AG04450 (cell line): ENCODE measurements at places on chromosomes 2 and 18.

DNA sequence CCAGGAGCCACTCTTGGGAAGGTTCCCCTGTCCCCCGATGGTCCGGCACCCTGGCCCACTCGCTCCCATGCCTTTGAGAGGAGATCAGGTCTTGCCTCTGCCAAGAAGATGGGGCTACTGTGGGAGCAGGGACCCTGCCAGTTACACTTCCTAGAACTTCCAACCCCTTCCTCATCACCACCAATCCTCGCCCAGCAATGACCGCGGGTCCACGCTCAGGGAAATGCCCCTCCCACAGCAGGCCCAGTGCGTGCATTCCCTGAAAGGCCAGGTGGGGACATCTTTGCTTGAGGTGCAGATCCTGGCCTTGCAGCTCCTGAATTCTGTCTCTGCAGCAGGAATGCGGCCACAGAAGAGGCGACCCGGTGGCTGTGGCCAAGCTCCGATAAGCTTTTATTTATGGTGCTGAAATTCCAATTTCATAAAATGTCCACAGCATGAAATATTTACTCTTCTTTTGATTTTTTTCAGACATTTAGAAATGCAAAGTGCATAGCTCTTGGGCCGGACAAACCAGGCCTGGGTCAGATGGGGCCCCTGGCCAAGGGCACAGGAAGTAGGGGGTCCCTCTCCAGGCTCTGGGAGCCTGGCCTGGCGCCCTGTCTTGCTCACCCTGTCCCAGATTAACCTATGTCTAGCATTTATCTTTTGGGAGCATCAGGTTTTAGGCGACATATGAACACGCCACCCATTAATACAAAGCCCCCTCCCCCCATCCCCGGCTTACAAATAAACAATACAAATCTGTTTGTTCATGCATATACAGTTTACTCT lies 29.8 kb downstream of the PXDN start:
- no peak for DNase-seq

DNA sequence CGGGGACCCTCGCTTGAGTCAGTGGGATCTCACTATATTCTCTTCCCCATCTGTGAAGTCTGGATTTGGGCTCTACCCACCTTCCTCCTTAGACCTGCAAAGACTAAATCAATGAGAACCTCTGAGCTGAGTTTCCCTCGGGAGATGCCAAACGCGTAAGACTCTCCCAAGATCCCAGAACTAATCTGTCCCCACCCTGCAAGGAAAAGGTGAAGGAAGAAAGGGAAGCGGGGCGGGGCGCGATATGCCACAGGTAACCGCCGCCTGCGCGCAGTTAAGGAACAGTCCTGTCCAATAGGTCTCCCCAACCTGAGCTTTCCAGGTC lies 780 bp downstream of the SRD5A2 start:
- no peak for DNase-seq

DNA sequence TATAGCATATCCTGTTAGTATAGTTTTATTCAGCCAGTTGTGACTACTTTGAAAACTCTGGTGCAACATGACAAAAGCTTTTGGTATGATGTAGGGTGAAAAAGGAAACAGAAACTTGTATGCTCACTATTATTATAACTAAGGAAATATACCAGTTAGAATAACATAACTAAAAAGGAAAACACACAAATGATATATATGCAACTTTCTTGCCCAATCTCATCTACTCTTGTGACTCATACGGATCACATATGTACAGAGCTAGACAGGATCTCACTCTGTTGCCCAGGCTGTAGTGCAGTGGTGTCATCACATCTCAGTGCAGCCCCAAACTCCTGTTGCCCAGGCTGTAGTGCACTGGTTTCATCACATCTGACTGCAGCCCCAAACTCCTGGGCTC lies 12.4 kb upstream of the TLK1 start:
- DNase-seq: no peak

DNA sequence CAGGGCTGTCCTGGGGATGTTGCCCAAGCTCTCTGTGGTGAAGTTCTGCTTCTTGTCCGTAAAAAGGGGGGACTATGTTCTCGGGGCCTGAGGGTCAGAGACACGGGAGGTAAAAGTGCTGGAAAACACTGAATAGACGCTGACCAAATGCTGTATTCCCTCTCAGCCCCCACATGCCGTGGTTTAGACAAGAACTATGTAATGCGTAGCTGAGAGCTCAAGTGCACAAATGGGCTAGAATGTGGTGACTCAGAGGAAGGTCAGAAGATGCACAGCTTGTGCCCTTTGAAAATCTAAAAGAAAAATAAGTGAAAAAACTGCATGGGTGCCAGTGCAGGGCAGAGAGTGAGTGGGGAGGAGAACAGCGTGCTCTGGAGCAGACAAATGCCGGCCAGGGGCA lies 80.3 kb upstream of the MAP4K4 start:
- DNase-seq: peak; percentile 64
